Right forelimb (tissue), 1 donor: ENCODE measurements at places on chromosomes 4 and X.
A peak's percentile ranks its signal among the peaks of the same experiment; 100 is the strongest.

- DNase-seq: peak; percentile 68
These were observed at the start of the genes DHRSX and ZBED1 for GRCh38 chrX:2500803-2501558. Gene DHRSX (minus strand): TSS chrX:2500976. CDS start chrX:2500925, 51 bp downstream. Gene ZBED1 (minus strand): TSS chrX:2500976. CDS start chrX:2490719, 10,257 bp downstream.

GRCh38 chr4:170849969-170850368, 760.2 kb upstream of the AADAT start:
- no peak for DNase-seq

DNA sequence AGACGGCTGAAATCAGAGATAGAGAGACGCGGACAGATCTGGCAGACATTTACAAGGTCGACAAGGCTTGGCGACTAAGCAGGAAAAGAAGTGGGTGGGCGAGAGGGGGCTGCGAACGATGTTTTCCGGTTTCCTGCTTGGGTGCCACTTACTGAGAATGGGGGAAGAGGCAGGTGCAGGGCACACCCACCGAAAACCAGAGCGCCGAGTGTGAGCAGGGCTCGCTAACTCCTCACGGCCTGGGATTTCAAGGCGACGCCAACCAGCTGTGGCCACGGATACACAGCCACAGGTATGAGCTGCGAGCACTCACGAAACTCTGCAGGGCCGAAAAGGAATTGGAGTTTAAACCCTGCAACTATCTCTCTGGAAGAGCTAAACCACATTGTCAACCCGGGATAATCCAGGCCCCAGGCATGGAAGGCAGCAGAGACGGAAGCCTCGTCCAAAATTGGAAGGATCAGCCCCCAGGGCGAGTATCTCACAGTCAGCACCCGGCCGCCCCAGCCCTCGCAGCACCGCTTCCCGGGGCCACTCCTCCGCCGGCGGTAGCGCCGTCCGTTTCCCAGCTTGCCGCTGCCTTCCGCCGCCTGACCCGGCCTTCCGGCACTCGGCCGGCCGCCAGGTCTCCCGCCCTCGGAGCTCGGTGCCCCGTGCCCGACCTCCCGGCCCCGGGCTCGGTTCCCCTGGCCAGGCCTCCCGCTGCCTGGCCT, 778 bp downstream of the CASP3 start:
- peak; percentile 78 for DNase-seq

DNA sequence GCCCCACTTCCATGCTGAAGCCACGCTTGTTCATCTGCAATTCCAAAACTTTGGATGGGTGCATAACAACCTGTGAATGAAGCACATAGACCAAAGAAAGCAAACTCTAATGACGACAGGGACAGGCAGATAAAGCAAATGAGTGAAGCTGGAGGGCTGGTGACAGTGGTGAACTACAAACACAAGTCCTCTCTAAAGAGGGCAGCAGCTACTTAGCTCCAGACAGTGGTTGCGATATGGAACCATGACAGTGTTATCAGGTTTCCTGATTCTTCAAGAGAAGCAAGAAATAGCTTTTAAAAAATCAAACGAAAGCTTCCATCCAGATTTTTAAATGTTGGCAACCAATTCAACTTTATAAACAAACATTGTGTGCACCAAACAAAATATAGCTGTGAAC, 23.8 kb downstream of the NOX1 start:
- DNase-seq: no peak

DNA sequence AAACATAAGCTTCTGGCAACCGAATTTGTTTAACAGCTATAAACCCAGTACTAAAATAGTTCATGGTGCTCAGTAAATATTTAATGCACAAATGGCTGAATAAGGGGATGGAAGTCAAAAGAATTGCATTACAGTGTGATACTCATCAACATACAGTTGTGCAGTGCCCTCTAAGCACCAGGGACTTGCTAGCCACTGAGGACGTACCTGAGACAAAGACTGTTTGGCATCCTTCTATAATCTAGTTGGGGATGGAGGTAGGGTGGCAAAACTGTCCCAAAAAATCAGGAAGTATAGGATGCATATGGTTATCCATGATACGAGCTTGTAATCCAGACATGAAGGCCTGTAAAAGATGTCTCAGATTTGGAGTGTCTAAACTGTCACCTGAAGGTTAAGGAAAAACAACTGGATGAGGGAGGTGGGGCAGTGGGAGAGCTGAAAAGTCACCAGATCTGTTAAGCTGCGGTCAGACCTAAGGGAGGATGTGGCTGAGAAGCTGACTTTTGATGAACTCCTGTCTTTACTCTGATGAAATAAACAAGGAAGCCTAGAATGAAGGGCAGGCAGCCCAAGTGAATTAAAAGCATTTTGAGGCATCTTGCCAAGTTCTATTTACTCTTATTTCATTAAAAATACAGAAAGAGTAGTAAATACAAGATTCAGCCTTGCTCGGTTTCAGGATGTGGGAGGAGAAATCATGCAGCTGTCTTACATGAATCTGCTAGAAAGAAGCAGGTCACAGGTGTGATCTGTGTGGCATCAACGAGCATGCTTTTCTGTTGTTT, 12.0 kb upstream of the CD38 start:
- no peak for DNase-seq

DNA sequence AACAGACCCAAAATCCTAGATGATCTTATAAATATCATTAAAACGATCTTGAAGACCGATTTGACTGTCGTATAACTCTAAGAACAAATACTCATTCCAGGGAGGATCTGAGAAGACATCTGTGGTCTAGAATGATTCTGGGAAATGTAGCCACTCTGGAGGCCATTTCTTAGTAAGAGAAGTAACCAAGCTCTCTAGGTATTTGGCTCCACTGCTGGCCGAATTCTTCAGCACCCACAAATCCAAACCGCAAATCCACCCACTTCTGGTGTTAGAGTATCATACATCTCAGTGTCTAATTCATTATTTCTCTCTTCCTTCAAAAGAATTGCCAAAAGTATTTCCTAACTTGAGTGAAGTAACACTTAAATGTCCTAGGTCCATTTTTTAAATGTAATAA, 23.9 kb downstream of the KLHL5 start:
- DNase-seq: no peak

DNA sequence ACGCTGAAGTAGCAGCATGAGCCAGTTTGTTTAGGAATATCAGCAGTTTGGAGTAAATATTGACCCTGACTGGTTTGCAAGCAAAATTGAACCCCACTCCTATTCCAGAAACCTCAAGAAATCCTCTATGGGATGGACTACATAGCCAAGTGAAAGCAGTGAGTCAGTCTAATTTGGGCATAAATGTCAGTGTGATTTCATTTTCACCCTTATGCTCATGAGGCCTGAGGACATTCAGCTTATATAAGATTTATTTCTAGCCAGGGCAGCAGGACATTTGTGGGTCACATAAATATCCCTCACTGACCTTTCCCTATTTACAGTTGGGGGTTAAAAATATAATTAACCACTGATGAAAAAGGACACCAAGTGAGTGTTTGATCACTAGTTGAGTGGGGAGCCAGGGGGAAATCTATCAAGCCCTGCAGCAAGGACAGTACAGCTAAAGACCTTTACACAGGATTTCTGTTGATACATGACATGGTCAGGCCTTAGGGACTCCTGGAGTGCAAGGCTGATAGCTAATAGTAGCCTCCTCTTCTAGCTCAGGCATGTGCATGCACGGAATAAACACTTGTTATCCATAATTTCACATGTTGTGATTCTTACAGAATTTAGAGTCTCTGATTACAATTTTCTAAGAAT, 996.9 kb upstream of the GRIA3 start:
- DNase-seq: no peak

DNA sequence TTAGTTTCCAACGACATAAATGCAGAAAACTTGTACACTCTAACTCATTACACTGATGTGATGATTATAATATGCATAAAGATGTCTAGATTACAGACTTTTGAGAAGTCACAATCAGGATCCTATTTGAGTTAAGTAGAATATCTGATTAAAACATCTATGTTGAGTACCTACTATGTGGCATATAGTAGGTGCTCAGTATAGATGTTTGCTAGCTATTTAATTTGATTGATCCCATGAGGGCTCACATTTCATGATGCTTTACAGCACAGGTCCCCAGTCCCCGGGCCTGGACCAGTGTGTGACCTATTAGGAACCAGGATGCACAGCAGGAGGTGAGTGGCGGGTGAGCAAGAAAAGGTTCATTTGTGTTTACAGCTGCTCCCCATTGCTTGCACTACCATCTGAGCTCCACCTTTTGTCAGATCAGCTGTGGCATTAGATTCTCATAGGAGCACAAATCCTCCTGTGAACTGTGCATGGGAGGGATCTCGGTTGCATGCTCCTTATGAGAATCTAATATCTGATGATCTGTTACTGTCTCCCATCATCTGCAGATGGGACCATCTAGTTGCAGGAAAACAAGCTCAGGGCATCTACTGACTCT, 33.0 kb upstream of the CXCL8 start:
- no peak for DNase-seq

DNA sequence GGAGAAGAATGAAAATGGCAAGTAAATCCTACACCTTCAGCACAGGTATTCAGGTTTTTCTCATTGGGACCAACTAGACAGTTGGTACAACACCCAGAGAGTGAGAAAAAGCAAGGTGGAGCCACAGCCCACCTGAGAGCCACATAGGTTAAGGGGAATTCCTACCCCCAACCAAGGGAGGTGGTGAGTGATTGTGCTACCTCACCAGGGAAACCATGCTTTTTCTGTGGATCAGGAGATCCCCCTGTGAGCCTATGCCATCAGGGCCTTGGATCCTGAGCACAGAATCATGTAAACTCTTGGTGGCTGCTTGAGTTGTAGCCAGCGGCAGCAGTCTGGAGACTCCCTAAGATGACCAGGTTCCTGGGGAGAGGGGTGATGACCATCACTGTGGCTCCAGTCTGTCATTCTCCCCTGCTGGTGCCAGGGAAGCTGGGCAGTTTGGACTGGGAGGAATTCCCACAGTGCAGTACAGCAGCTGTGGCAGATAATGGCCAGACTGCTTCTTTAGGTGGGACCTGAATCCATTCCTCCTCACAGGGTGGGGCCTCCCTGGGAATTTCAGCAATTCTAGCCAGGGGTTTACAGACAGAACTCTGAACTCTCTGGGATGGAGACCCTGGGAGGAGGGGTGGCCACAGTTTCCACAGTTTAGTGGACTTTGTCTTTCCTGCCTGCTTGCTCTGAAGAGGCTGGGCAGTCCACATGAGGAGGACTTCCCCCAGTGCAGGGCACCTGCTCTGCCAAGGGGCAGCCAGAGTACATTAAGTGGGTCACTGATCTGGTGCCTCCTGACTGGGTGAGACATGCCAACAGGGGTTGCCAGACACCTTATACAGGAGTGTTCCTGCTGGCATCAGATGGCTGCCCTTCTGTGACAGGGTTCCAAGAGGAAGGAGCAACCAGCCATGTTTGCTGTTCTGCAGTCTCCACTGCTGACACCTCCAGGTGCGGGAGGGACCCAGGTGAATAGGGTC, 43.2 kb downstream of the PARM1 start:
- no peak for DNase-seq

GRCh38 chr4:15188605-15189539, 186.6 kb downstream of the CPEB2 start:
- no peak for DNase-seq

- no peak for DNase-seq
These were observed 6.0 kb downstream of the SPP1 start for GRCh38 chr4:87981486-87981885.

GRCh38 chrX:42077675-42078074, 154.3 kb upstream of the CASK start:
- DNase-seq: no peak

- DNase-seq: no peak
These were observed 44.5 kb upstream of the WDR1 start for GRCh38 chr4:10161146-10161545.

- no peak for DNase-seq
These were observed 10.9 kb downstream of the DRD5 start for GRCh38 chr4:9792381-9792780.

DNA sequence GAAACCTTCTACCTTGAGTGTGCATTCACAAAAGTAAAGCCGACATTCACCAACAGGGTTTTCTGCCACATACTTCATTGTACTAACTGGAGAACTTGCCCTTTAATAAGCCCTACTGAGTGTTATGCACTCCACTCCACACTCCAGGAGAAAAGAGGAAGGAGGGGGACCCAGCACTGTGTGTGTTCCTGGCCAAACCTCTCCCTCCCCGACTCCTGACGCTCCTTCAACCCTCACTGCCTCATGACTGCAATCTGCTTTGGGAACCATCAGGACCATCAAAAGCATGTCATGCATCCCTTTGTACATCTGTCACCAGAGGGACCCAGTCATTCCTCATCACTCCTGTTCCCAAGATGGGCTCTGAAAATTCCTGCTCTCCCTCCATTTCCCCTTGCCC, 143.7 kb downstream of the RASL11B start:
- DNase-seq: no peak

- peak; percentile 60 for DNase-seq
These were observed 20.1 kb upstream of the SASH3 start for GRCh38 chrX:129759576-129760061.

- DNase-seq: no peak
These were observed 38.4 kb upstream of the PSAPL1 start for GRCh38 chr4:7473081-7473480.

DNA sequence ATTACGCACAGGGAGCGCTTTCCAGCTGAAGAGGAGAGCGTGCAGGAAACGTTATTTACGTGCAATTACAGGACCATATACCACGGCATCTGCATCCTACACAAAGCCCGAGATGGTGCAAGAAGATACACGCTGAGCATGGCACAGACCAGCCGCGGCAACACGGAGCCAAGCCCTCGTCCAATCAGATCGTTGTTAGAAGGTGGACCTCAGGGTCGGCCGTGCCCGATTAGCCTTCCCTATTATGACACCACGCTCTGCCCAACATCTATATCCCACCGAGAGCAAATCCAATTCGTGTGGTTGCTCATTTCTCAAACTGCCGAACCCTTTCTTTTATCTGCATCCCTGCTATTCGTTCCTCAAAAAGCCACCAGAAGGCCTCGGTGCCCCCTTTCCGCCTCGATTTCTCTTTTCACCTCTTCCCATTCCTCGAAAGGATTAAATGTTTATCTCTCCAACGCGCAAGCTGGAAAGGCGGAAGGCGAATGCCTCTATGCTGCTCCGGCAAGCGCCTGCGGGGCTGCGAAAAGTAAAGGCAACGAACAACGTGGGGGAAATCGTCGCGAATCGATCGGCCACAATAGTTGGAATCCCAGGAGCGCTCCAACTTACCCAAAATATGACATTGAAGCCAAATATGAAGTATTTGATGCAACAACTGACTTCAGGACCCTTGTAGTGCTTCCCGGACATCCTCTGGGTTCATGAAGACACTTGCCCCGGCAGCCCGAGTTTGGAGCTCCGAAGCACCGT, 702 bp downstream of the TSPAN5 start:
- DNase-seq: peak; percentile 69

GRCh38 chr4:101584306-101584705, 206.2 kb upstream of the BANK1 start:
- no peak for DNase-seq

DNA sequence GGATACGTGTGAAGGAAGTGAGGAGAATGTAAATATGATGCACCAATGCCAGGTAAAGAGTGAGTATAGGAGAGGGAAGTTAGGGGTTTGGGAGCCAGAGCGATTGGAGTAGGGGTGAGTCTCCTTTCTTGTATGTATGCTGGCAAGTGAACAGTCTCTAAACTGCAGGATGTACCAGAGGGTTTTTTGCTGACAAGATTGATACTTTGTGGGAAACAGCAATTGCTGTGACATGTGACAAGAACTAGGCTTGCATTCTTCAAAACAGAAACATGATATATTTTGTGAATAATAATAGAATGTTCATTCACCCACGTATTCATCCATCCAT, 706 bp downstream of the CHIC1 start:
- DNase-seq: no peak
